ENCODE measurements at places on chromosomes 4 and X. TPM values are rescaled to one million over a fixed set of nuclear protein-coding genes. Genes with fewer than 3 reads are reported as not detected.

- no peak for DNase-seq
Measured at GRCh38 chr4:83297548-83298260, 13.1 kb upstream of the COQ2 start.

DNA sequence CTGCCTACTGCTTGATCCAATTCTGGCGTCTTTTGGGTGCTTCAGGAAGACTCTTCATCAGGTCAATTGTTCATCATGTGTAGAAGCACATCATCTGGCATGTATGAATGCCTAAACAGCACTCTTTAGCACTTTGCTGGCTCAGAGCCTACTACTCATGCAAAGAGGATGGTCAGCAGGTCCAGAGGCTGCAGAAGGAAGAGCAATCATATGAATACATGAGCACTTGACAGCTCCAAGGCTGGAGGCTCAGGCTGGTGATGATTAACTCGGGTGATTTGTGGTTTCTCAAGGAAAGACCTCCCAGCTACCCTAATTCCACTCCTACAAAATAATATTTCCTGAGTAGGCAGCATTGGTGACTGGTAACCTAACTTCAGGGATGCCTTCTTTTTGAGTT, 103.8 kb upstream of the CXCL13 start:
- DNase-seq, result no peak

The LRCH2 gene
- total RNA-seq, result 2.8 TPM

- no peak for DNase-seq
Measured at GRCh38 chr4:172919269-172919668, 249.3 kb upstream of the GALNT7 start.

- DNase-seq, result no peak
Measured at GRCh38 chrX:42519666-42520231, 258.2 kb downstream of the PPP1R2C start.

The AGTR2 gene
- total RNA-seq, result not detected

The CT45A1 gene
- total RNA-seq, result 34.0 TPM
